ENCODE measurements at places on chromosomes 12 and 14.

DNA sequence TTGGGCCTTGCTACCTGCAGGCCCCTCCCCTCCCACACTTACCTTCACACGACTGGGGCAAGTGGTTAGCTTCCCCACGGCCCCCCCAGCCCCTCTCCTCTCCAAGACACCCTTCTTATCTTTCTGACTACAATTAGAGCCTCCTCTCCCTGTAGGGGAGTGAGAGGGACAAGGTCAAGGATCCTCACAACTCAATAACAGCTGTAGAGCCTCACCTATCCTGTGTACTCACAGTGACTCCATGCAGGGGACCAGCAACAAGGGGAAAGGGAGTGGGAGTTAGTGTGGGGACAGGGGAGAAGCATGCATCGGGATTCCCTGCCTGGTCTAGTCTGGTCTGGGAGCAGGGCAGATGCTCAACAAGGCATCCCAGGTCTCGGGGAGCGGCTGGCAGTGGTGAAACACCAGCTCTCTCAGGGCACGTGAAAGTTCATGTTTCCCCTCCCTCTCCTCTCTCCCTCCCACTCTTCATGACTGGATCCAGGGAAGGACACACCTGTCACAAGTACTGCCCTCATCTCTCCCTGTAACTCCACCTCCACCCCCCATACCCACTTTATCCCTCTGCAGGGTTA, 45.3 kb downstream of the SMUG1 start:
- DNase-seq: no peak

DNA sequence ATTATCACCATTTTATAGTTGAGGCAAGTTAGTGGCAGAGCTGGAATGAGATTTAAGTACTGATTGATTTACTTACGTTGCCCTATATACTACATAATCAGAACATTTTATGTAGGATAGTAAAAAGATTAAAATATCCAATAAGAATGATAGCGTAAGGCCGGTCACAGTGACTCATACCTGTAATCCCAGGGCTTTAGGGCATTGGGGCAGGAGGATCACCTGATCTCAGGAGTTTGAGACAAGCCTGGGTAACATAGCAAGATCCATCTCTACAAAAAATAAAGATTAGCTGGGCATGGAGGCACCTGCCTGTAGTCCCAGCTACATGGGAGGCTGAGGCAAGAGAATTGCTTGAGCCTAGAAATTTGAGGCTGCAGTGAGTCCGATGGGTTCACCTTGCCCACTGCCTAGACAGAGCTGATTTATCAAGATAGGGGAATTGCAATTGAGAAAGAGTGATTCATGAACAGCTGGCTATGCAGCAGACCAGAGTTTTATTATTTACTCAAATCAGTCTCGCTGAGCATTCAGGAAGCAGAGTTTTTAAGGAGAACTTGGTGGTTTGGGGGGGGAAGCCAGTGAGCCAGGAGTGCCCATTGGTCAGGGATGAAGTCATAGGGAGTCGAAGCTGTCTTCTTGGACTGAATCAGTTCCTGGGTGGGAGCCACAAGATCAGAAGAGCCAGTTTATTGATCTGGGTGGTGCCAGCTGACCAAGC, 24.7 kb upstream of the SGPP1 start:
- no peak for DNase-seq

- DNase-seq: no peak
These were observed 26.4 kb downstream of the GXYLT1 start for GRCh38 chr12:42118136-42118879.

DNA sequence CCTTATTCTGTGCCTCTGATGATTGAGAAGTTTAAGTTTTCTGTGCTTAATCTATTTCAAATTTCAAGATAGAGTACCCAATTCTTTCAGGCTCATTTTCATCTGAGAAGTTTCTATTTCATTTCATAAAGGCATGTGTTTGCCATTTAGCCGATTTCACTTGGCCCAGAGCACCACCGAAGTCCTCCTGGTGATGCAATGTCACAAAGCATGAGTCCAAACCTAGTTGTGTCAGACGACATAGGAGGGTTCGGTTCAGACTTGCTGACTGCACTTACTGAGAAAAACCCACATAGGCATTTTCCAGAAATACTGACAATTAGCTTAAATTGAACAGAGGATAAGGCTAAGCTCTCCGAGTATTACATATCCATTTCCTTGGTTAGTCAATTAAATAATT, 152.4 kb upstream of the FAR2 start:
- no peak for DNase-seq

GRCh38 chr12:42792265-42792664, 202.7 kb upstream of the PRICKLE1 start:
- DNase-seq: no peak

DNA sequence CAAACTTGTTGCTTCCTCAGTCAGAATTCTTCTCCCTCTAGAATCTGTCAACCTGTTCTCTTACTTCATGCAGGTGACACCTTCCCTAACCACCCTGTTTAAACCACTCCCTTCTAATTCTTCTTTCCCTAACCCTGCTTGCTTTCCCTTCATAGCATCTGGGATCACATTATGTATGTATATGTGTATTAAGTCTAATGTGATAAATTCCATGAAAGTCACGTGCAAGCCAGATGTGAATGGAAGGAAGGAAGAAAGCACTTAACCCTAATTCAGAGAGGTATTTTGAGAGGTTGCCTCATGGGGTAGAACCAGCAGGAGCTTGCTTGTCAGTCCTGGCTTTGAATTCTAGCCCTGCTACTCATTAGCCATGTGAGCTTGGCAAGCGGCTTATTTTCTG, 340.0 kb downstream of the TRHDE start:
- DNase-seq: no peak

- no peak for DNase-seq
These were observed 32.5 kb downstream of the MPHOSPH9 start for GRCh38 chr12:123200414-123200813.

- no peak for DNase-seq
These were observed 77.4 kb downstream of the AACS start for GRCh38 chr12:125142601-125143000.

DNA sequence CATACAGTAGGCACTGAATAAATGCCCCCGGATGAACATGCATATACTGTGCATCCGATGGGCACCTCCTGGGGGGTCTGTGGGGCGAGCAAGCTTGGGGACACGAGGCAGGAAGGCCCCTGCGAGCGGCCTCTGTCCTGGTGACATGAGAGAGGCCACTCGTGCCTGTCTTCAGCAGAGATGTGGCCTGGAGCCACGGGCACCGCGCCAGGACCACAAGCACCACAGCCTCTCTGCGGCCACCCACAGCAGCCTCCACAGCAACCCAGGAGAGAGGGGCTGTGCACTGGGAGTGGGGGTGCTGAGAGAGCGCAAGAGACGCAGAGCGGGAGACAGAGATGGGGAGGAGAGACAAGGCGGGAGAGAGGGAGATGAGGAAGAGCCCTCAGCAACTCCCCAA, 118.5 kb downstream of the RFLNA start:
- no peak for DNase-seq

DNA sequence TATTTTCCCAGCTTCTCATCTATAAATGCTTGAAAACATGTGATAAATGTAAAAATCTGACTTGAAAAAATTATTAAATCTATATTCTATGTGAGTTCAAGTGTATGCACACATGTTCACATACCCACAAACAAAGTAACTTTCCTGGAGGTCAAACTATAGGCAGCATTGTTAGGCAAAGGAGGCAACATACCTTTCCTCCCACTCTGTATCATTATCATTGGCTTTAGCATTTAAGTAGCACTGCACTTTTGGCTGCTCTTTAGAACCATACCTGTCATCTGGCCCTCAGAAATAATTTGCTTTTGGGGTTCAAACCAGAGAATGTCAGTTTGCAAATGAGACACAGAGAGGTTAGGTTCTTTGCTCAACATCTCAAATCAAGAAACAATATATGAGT, 102.4 kb upstream of the CCDC196 start:
- no peak for DNase-seq

GRCh38 chr14:56208520-56208919, 90.3 kb downstream of the PELI2 start:
- DNase-seq: no peak

- no peak for DNase-seq
These were observed 286.9 kb downstream of the TMTC2 start for GRCh38 chr12:82973592-82973991.

GRCh38 chr12:4506870-4507269, 31.8 kb upstream of the RAD51AP1 start:
- no peak for DNase-seq

GRCh38 chr12:3081091-3081490, 3.9 kb downstream of the TSPAN9 start:
- DNase-seq: no peak

DNA sequence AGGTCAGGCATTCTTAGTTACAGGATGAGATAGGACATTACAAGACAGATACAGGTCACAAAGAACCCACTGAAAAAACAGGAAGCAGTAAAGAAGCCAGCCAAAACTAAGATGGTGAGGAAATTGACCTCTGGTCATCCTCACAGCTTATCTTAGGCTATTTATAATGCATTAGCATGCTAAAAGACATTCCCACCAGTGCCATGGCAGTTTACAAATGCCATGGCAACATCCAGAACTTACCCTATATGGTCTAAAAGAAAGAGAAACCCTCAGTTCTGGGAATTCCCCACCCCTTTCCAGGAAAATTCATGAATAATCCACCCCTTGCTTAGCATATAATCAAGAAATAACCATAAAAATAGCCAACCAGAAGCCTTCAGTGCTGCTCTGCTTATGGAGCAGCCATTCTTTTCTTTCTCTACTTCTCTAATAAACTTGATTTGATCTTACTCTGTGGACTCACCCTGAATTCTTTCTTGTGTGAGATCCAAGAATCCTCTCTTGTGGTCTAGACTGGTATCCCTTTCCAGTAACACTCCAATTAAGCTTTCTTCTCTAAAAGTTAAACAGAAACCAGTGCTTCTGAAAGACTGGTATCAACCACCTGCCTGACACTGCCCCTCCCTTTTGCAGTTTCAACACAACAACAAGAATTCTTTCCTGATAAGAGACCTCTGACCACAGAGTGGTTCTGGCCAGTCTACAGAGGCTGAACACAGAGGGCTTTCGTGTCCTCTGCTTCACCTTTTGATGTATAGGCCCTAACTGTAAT, 86.9 kb downstream of the BCAT1 start:
- DNase-seq: no peak

GRCh38 chr12:124566997-124567672, at the start of gene NCOR2:
NCOR2 (minus strand) TSS chr12:124567612; CDS start chr12:124495251, 72,361 bp downstream.
- peak; percentile 26 for DNase-seq

DNA sequence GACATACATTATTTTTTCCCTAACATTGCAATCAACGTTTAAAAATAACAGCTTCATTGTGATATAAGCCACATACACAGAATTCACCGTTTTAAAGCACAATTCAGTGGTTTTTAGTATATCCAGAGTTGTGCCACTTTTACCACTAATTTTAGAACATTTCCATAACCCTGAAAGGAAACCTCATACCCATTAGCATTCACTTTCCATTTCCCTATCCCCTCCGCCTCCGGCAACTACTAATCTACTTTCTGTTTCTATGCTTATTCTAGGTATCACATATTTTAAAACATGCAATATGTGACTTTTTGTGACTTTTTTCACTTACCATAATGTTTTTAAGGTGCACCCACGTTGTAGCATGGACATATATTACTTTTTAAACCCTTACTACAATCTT, 55.6 kb upstream of the ISM2 start:
- DNase-seq: no peak

DNA sequence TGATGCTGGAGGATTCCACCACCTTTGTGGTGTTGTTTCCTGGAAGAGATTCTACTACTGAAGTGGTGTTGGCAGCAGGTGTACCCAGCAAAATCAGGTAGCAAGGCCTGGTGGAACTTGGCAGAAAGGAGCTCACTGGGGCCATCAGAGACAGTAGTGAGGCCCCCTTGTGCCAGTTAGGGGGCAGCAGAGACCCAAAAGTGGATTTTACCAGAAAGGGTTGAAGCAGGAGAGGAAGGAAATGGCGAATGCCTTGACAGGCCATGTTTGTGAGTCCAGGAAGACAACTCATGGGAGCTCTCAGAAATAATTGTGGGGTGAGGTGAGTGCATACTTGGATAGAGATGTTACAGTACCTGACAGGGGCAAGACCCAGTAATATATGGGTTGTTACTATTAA, 137.7 kb upstream of the FGD4 start:
- no peak for DNase-seq

DNA sequence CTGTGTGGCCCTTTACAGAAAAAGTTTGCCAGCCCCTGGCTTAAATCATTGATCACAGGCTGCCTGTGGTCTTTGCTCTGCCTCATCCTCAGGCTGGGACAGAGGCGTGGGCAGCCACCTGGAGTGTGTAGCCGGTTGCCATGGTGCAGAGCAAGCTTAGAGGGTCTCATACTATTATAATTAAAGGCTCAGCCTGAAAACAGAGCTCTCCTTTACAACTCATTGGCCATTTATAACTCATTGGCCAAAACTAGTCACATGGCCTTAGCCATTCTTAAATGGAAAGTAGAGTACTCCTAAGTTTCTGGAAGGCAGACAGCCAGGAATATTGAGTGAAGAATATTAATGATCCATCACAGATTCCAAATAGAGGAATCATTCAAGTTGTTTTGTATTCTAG, 3.0 kb downstream of the HSP90B1 start:
- no peak for DNase-seq

GRCh38 chr12:144650-145284, 69.2 kb downstream of the SLC6A12 start:
- no peak for DNase-seq
